Caudate nucleus (tissue), 63 donors: ENCODE measurements at places on chromosomes 13 and 19.

- DNase-seq: no peak
Measured at GRCh38 chr19:38812841-38813320, at the start of gene LGALS4. Gene LGALS4 (minus strand): TSS chr19:38812945. CDS start chr19:38812886, 59 bp downstream.

- DNase-seq: no peak
Measured at GRCh38 chr13:29458419-29458818, 137.1 kb downstream of the SLC7A1 start.

GRCh38 chr19:32866564-32867265 lies 2.9 kb downstream of the SLC7A9 start:
- no peak for DNase-seq

GRCh38 chr13:31927219-31927653 lies 104.3 kb upstream of the FRY start:
- no peak for DNase-seq

DNA sequence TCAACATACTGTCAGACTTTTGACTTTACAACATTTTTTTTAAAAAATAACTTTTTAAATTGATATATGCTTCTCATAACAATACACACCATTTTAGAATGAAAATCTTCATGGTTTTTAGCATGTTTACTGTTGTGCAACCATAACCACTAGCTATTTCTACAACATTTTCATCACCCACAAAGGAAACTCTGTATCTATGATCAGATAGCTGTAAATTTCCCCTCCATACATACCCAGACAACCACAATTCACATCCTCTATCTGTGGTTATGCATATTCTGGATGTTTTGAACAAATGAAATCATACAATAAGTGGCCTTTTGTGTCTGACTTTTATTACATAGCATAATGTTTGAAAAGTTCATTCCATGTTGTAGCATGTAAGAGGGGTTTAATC lies 1666.0 kb downstream of the EFNB2 start:
- no peak for DNase-seq

- DNase-seq: no peak
Measured at GRCh38 chr13:33176526-33176925, 109.0 kb downstream of the STARD13 start.

DNA sequence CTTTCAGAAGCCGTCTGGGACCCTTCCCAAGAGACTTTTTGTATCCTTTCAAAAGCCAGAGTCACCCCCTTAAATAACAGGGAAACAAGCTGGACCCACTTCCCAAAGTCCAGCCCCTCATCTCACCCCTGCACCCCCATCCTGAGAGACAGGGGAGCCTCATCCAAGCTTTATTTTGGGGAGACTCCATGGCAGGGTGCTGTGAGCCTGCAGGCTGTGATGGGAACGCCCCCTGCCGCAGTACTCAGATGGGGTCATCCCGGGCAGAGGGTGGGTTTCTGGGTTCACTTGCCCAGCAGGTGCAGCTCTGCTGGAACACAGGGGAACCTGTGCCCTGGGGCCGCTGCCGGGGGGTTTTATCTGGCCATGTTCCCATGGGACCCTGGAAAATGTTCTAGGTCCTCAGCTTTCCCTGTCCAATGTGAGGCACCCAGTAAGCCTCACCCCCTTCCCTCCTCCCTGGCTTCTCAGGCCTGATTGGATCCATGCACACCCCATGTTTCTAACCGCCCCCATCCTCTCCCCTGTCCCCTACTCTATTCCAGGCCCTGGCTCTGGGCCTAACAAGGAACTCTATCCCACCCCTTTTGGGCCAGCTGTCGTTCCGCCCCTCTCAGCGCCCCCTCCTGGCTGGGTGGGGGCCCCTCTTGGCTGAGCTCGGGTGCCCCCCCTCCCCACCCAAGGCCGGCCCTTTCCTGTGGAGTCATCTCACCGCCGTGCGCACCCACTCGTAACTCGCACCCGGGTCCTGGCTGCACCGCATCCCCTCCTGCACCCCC lies 1.0 kb downstream of the HIF3A start:
- DNase-seq: peak; percentile 35

GRCh38 chr13:48600374-48601364 lies 53.1 kb upstream of the CYSLTR2 start:
- DNase-seq: no peak

DNA sequence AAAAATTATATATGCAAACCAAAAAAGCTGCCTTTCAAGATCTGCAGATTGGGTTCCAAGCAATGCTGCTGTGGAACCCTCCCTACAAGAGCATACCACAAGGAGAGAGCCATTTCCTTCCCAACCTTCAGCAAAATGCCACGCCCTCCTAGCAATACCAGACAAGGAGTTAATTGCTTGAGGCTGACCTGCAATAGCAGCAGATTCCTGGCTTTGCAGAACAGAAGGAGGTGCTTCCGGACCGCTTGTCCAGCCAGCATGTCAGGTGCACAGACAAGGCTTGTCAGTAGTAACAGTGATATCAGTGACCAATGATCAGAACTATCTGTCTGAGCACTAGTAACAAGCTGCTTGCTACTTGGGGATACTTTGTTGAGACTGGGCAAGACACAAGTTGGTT lies 301.6 kb downstream of the FGF14 start:
- no peak for DNase-seq

DNA sequence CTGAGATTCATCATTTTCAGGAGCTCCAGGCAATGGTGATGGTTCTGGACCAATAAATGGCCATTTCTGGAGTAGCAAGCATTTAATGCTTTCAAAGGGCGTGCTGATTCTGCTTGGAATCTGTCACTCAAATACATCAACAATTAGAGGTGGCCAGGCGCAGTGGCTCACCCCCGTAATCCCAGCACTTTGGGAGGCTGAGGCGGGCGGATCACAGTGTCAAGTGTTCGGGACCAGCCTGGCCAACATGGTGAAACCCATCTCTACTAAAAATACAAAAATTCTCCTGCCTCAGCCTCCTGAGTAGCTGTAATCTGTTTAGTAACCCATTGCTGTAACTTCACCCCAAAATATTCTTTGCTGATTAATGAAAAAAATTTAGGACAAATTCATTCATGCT lies 1574.2 kb downstream of the EFNB2 start:
- DNase-seq: no peak

DNA sequence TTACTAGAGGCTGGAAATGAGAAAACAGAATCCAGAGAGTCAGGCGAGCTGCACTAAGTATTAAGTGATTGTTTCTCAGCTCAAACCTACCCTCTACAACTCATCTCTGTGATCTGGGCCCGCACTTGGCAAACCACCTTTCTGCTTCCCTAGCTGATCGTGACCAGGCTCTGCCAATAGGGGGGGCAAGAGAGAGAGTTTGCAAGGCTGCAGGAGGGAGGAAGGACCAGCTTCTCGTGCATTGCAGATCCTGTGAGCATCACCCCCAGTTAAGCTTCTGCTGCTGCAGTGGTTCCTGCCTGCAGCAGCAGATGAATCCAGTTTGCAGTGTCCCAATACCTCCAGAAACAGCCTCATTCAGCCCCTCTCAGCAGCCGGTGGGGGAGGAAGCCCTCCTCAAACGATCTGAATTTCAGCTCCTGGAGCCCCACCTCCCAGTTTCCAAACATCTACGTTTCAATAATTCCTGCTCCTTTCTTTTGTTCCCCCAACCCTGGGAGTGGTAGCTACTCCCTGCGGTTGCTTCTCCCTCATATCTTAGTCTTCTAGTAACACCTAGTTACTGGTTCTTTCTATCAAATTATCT lies 20.0 kb downstream of the XRCC1 start:
- peak; percentile 35 for DNase-seq

DNA sequence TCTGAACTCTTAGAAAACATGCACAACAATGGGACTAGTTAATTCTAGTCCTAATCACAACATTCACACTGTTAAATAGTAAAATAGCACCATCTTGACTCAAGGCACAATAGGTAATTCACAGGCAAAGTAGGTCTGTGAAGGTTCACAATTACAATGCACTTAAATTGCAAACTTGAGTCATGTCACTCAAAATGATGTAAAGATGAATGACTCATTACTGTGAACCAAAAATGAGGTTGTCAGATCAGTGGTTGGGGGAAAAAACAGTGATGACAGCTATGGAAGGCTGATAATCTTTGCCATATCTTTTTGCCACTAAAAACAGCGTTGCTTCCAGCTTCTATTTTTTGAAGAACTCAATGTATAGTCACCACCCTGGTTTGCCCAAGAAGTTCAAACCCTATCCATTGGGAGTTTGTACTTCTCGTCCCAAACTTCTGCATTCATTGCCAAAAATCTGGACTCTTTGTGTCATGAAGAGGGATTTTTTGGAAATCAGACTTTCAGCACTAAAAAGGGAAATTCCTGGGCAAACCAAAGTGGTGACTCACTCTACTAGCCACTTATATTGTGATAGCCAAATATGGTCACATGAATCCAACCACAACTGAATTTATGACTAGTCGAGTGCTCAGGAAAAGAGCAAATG lies 200.9 kb upstream of the TMTC4 start:
- no peak for DNase-seq

GRCh38 chr19:10858204-10858828 lies 10.1 kb downstream of the C19orf38 start:
- DNase-seq: no peak

GRCh38 chr19:32977280-32977679 lies 5.2 kb downstream of the FAAP24 start:
- no peak for DNase-seq

DNA sequence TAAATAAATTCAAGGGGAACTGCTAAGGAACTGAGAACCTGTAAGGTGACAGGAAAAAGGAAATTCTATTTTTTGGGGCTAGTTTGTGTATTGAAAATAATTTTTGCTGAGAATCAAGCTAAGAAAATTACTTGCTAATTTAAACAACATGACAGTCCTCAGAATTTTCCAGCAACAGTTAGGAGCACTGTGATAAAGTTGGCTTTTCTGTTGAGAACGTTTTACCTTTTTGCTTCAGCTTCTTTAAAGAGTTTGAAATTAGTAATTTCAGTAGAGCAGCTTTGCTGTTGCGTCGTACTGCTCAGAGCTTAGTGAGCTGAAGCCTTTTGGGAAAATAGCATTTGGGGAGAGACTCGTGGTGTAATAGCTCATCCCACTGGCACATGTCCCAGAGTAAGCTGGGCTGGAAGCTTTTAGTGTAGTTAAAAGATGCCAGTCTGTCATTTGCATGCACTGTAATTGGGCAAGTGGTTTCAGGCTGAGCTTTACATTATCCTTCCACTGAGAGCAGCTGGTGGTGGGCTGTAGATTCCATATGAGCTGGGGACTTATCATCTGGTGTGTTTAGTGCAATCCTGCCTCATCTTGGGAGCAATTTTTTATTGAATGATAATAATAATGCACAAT lies 69.8 kb downstream of the LRCH1 start:
- no peak for DNase-seq

GRCh38 chr13:20263393-20264044 lies 31.4 kb upstream of the GJB6 start:
- no peak for DNase-seq

GRCh38 chr13:64640002-64640401 lies 2590.1 kb downstream of the PCDH9 start:
- DNase-seq: no peak

- DNase-seq: no peak
Measured at GRCh38 chr13:40961214-40961613, 57.9 kb downstream of the ELF1 start.

- DNase-seq: no peak
Measured at GRCh38 chr19:13149628-13150186, 468 bp downstream of the STX10 start.

GRCh38 chr13:52061587-52061986 lies 37.1 kb downstream of the UTP14C start:
- DNase-seq: no peak

- no peak for DNase-seq
Measured at GRCh38 chr13:95122063-95122462, 179.2 kb downstream of the ABCC4 start.

DNA sequence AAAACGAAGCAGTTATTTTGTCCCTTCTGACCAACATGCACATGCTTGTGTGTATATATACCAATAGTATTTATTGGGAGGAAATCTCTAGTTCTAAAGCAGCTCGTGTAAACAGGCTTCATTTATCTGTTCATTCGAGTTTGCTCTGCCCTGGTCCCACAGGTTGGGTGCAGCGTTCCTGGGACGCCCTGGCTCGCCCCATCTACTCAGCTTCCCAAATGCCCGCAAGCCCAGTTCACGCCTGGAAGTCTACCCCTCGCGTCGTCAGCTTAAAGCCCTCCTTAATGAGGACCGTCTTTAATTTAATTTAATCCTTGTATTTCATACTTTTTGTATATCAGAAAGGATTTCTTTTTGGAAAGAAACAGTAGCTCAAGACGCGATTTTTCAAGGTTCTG lies 604 bp downstream of the THSD1 start:
- no peak for DNase-seq

DNA sequence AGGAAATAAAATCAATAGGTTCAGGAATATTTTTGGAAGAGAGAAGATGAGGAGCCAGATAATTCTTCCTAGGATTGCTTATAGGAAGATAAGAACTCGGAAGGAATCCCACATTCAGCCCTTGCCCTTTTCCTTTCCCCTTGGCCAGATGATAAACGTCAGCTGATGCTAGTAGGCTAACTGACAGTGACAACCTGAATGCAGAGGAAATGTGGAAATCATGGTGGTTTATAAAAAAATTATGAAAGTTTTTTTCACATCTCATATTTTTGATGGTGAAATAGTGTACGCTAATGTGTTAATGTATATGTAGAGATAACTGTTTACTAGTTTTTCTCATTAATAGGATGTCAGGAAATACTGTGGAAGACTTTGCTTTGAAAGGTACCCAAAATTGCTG lies 56.9 kb downstream of the EDNRB start:
- no peak for DNase-seq

DNA sequence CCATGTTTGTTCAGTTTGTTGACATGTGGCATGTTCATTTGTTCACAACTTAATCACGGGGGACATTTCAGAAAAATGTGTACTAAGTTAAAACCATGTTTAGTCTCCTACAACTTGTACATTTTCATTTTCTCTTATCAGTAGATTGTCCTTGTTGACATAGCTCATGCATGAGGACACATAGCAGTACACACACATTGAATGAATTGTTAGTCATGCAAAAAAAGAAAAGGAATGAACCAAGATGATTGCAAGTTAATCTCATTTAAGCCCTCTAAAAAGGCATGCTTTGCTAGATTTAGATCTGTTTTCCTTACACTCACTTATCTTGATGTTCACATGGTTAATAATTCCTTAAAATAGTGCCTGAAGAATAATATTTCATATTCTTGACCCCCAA lies 38.2 kb upstream of the AKAP11 start:
- no peak for DNase-seq

DNA sequence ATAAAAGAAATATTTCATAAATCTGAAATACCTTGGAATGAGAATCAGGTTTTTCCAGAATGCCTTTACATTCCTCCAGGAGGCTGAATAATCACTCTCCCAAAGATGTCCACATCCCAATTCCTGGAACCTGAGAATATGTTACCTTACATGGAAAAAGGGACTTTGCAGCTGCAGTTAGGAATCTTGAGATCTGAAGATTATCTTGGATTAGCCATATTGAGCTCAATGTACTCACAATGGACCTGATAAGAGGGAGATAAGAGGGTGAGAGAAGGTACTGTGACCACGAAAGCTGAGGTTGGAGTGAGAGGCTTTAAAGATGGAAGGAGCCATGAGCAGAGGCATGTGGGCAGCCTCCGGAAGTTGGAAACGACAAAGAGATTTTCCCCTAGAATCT lies 36.8 kb upstream of the MBNL2 start:
- DNase-seq: no peak

- DNase-seq: no peak
Measured at GRCh38 chr19:40693150-40693788, 2.8 kb upstream of the NUMBL start.
